CD4-positive, CD25-positive, alpha-beta regulatory T cell (primary cell): ENCODE measurements at places on chromosomes 7 and 10. TPM values are rescaled to one million over a fixed set of nuclear protein-coding genes. Genes with fewer than 3 reads are reported as not detected.
A peak's percentile ranks its signal among the peaks of the same experiment; 100 is the strongest.

DNA sequence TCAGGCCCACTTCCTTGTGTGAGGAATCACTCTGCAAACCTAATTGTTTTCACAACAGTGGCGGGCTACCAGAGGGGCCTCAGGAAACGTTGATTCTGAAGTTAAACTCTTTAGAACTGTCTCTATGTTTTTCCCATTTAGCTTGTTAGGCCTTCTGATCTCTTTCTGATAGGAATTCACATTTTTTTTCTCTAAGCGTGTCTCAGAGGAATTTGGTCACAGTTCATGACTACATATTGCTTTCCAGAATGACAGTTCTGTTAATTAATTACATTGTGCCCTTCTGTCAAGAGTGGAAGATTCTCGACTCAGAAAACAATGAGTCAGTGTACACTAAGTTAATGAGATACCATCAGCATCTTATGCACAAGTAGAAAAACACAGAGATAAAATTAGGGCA lies 469.2 kb upstream of the C7orf33 start:
- H3K4me3 ChIP-seq = no peak overlapping the region
- H3K27ac ChIP-seq = no peak overlapping the region
- no peaks in the 10 kb centered on the region for H3K36me3 ChIP-seq

DNA sequence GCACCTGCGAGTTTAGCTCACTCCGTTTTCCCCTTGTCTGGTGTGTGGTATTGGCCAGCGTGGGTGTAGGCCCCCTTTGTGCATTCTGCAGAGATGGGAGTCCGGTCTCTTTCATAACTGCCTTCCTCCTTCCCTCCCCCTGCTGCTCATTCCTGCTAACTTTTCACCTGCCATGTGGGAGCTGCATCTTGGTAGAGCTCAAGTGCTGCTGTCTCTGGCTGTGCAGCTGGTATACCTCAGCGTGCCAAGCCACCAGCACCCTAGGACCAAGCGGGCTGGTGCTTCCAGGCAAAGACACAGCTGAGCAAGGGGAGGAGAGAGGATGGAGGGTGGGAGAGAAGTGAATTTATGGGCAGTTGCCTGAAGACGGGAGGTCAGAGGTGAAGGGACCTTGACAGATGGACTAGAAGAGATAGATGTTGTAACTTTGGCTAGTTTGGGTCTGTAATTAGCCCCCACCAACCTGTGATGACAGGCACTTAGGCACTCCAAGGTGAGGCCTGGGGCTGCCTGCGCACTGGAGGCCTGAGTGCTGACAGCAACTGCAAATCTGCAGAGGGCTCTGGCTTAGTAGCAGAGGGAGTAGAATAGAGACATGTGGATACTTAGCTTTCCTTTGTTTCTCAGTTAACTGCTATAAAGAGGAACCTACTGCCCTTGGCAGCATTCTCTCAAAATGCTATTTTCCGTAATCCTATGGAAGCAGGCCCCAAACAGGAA lies 148.8 kb upstream of the AGK start:
- H3K4me3 ChIP-seq = no peak overlapping the region
- no peak overlapping the region for H3K27ac ChIP-seq
- no peaks in the 10 kb centered on the region for H3K27me3 ChIP-seq
- DNase-seq = no peak

- H3K27me3 ChIP-seq = no peaks in the 10 kb centered on the region
- H3K4me3 ChIP-seq = no peak overlapping the region
- H3K27ac ChIP-seq = no peak overlapping the region
- H3K4me1 ChIP-seq = no peaks in the 10 kb centered on the region
- H3K36me3 ChIP-seq = no peaks in the 10 kb centered on the region
These were observed 266.3 kb downstream of the PPP1R3A start for GRCh38 chr7:113652501-113652900.

DNA sequence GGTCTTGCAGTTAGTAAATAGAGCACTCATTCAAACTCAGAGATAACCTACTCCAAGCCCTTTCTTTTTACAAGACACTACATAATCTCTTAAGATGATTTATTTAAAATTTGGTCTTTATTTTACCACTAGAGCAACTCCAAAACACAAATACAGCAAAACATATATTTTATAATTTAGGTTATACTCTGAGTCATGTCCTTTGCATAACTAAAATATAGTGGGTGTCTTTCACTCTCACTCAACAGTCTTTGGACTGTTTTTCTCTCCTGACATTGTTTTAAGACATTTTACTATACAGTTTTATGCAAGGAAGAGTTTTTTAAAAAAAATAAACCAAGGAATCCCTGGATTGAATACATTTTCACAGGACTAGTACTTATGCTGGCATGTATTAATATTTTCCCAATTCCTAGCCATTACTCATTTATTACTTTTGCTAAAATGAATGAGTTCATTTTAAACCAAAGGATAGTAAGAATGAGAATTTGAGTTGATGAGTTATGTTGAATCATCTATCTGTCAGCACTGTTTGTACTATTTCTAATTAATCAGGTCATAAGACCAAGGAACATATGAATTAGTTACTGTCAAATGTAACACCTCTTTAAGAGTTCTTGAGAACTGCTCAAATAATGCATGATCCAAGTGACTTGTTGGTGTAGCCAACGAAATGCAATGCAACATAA lies 303.1 kb upstream of the FZD1 start:
- DNase-seq = no peak
- no peak overlapping the region for H3K27ac ChIP-seq
- no peaks in the 10 kb centered on the region for H3K36me3 ChIP-seq
- H3K4me3 ChIP-seq = no peak overlapping the region
- no peaks in the 10 kb centered on the region for H3K27me3 ChIP-seq

DNA sequence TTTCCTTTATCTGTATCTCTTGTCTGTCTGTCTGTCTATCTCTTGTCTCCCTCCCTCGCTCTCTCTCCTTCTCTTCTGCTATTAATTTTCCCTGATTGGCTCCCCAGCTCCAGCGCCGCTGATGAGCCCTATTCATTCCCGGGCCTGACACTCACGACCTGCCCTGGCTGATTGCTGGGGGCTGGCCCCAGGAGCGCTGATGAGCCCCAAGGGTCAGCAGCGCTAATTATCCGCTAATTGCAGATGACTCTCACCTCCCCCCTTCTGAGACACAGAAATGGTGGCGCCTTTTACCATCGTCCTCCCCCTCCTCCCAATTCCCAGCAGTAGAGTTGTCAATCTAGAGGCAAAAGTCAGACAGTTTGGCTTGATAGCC lies 1.3 kb upstream of the GBX1 start:
- H3K4me1 ChIP-seq = peaks cover 24% of the 10 kb centered on the region
- peaks cover 50% of the 10 kb centered on the region for H3K27me3 ChIP-seq
- no peak for DNase-seq
- no peak overlapping the region for H3K27ac ChIP-seq
- H3K36me3 ChIP-seq = no peaks in the 10 kb centered on the region

DNA sequence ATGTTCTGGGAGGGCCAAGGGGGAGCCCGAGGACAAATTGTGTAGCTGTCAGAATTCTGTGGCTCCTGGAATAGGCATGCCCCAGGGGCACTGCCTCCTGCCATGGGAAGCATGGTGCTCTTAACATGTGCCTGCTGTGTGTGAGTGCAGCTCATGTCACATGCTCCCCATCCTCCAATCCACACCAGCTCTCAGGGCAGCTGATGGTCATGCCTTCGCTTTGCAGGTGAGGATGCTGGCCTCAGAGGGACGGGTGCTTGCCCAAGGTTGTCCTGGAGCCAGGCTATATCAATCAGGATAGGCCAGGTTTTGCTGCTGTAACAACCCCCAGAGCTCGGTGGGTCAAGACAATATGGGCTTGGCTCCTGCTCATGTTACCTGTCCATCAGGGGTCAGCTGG lies 303.4 kb downstream of the RPS24 start:
- no peak overlapping the region for H3K27ac ChIP-seq
- no peak for DNase-seq
- no peaks in the 10 kb centered on the region for H3K27me3 ChIP-seq
- no peak overlapping the region for H3K4me3 ChIP-seq
- H3K36me3 ChIP-seq = no peaks in the 10 kb centered on the region

DNA sequence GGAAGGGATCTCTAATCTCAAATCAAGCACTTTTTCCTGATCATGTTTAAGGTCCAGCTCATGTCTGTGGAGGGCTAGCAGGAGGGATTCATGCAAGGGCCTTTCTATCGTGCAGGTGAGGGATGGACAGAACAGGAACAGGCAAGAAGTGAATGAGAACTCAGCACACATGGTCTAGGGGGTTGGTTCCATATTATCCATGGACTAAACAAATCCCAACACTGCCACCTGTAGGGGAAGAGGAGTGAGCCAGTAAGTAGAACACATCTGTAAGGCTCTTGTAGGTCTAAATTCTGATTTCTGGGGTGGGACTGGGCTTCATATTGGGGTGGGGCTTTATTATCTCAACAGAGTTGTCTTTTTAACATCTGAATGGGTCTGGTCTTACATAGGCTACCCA lies 138.0 kb upstream of the TARP start:
- no peaks in the 10 kb centered on the region for H3K4me1 ChIP-seq
- peaks cover 12% of the 10 kb centered on the region for H3K27me3 ChIP-seq
- peak; percentile 20 for DNase-seq
- H3K36me3 ChIP-seq = no peaks in the 10 kb centered on the region

- no peaks in the 10 kb centered on the region for H3K36me3 ChIP-seq
- H3K27ac ChIP-seq = no peak overlapping the region
- H3K27me3 ChIP-seq = no peaks in the 10 kb centered on the region
- no peak for DNase-seq
These were observed 74.1 kb upstream of the HDAC9 start for GRCh38 chr7:18421297-18422002.

Gene PKD2L1
- not detected for total RNA-seq

Gene SNX10
- 14.4 TPM for total RNA-seq

Gene NPC1L1
- total RNA-seq = 0.10 TPM

Gene AZGP1
- not detected for total RNA-seq

Gene GRM8
- total RNA-seq = not detected

Gene SPDYE2B
- not detected for total RNA-seq
